ENCODE measurements at places on chromosomes 16 and 17.
A peak's percentile ranks its signal among the peaks of the same experiment; 100 is the strongest.

DNA sequence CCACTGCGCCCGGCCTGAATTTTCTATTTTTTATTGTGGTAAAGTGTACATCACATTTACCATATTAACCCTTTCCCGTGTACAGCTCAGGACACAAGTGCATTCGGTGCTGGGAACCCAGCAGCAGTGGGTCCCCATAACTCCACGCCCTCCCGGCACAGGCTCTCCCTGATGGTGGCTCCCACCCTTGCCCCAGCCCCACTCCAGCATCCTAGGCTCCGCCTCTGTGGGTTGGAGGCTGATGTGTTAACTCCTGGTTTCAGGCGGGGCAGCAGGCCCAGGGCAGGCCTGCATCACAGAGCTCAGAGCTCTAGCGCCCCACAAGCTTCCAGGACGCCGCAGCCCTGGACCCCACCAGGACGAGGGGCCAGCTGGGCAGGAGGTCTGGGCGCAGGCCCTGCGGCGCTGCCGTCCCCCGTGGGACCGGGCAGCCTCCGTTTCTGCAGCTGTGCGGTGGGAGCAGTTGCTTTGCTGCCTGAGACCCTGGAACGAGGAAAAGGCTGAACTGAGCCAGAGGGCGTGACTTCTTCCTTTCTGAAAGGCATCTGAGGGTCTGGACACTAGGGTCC is 19.6 kb downstream of the ZFPM1 start:
- no peak for DNase-seq

GRCh38 chr17:13920413-13920812 is 148.9 kb upstream of the COX10 start:
- DNase-seq: no peak

- peak; percentile 11 for DNase-seq
Measured at GRCh38 chr16:83813823-83814658, 6.3 kb downstream of the HSBP1 start.

DNA sequence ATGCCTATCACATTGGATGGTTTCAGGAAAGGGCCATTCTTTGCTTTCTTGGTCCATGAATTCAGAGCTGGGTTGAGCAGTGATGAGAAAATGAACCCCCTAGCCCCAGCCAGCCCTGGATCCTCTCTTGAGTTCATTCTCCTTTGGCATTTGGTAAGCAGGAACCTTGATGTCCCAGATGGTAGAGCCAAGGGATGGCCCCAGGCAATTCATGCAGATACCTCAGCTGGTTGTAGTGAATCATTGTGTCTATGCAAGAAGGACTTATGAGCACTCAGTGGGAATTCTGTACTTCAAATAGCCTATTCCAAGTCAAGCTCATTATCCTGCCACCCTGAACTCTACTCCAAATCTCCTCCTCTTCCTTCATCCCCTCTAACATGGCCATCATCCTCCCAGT is 412.7 kb downstream of the UTP18 start:
- no peak for DNase-seq

- peak; percentile 85 for DNase-seq
Measured at GRCh38 chr16:57984443-57985203, 13.7 kb upstream of the CNGB1 start.

- DNase-seq: no peak
Measured at GRCh38 chr17:49597928-49598655, 22.4 kb downstream of the NXPH3 start.

DNA sequence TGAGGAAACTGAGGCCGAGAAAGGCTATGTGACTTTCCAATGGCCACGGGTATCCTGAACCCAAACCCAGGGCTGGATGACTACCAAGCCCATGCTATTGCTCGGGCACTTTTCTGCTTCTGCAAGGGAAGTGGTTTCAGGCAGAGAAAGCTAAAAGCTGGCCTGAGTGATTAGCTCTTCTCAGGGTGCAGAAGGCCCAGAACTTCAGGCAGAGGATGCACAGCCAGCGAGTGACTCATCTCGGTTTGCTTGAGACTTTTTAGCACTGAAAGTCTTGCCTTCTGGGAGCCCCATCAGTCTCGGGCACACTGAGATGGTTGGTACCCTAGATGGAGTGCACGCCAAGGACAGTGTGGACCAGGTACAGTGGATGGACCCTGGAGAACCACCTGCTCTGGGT is 129.5 kb upstream of the SDK2 start:
- peak; percentile 61 for DNase-seq

- peak; percentile 62 for DNase-seq
Measured at GRCh38 chr17:40490289-40490853, 11.1 kb downstream of the TNS4 start.

DNA sequence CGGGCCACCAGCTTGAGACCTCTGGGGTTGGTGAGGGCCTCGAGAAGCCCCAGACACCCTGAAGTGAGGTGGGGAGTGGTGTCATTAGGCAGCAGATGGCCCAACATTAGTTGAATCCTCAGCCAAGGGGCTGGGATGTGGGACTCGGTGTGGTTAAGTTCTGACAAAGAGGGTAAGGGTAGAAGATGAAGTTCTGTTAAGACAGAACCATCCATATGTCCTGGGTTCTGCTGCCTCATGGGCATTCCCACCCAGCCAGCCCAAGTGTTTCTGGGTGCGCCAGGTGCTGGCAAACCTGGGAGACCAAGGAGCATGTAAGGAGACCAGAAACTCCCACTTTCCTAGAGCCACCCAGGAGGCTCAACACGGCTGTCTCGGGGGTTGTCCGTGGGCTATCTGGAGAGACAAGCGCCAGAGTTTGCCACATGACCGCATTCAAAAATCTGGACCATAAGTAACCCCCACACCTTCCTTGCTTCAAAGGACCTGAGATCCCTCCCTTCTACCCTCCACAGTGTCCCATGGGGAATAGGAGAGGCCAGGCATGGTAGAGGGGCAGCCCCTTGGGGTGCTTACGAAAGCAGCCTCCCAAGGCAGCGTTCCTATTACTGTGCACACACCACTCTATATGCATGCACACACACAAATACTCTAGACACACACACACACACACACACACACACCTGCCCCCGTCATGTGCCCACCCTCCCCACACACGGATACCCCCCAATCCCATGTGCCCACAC is 128.7 kb downstream of the C16orf78 start:
- DNase-seq: no peak

GRCh38 chr16:54015147-54015546 is 271.4 kb downstream of the IRX3 start:
- no peak for DNase-seq
